ENCODE measurements at places on chromosomes 1 and 21.

DNA sequence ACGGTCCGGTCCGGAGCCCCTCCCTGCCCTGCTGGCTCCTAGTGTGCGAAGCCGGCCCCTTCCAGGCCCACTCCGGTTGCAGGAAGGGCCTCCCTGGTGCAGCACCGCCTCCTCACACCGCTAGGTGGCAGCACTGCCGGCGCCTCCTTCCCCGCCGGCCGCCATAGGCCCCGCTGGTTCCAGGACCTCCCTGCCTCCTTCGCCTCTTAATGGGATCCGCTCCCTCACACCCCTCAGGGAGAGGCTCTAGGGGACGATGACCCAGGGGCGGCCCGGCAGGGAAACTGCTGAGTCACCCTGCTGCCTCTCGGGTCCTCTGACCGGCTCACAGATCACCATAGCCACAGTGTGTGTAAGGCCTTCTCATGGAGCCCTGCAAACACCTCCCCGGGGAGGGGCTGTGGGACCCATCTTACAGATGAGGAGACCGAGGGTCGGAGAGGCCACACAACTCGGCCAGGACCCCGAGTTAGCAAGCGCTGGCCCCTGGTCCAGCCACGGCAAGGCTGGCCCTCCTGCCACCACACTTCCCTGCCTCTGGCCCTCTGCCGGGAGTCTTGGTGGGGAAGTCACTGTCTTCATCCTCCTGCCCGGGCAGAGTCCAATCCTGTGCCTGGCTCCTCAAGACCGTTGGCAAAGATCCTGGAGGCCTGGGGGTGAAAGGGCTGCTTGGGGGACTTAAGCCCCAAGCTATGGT is 1.6 kb upstream of the AJAP1 start:
- DNase-seq: peak; percentile 69

- no peak for DNase-seq
These were observed 36.7 kb upstream of the FAM163A start for GRCh38 chr1:179706339-179706941.

- no peak for DNase-seq
These were observed 342.5 kb downstream of the DISC1 start for GRCh38 chr1:231969076-231969475.

DNA sequence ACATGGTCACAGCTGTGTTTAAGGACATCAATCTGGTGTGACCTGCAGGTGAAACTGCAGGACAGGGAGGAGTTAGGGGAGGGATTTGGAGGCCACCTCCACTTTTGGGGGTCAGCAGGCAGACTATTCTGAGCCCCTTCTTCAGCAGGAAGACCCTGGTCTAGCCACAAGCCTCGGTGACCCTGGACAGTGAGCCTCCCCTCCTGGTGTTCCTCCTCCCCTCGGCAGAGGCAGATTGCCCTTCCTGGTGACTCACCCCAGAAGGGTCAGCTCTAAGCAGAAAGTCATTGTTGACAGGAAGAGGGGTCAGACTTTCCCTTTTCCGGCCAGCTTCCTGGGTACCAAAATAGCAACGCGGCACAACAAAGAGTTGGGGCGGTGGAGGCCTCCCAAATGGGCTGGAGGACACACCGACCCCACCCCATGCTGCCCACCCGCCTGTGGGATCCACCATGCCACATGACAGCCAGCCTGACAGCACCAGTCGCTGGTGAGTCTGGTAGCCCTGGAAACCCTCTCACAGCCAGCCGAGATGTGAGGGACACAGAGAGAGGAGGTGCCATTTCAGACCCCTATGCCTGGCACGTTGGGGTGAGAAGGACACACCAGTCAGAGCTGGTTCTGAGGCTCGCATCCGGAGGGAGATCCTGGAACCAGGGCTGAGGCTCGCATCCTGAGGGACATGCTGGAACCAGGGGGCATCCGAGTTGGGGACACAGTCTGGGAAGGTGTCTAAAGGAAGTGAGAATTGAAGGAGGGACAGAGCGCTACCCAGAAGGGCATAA is 14.7 kb upstream of the CSF1 start:
- peak; percentile 62 for DNase-seq

GRCh38 chr1:115454837-115455511 is 116.9 kb upstream of the NGF start:
- peak; percentile 53 for DNase-seq

GRCh38 chr1:3483801-3484444 is 29.5 kb downstream of the ARHGEF16 start:
- DNase-seq: no peak

DNA sequence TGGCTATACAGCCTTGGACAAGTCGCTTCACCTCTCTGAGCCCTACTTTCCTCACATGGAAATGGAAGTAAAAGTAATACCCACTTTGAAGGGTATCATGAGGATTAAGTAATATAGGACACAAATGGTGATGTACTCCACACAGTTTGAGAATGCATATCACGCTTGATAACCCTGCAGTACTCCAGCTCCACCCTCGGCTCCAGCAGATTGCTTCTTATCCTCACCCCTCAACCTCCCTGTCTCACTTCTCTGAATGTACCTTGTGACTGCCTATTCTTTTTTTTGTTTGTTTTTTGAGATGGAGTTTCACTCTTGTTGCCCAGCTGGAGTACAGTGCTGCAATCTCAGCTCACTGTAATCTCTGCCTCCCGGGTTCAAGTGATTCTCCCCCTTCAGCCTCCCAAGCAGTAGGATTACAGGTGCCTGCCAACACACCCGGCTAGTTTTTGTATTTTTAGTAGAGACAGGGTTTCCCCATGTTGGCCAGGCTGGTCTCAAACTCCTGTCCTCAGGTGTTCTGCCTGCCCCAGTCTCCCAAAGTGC is 55.5 kb downstream of the LDLRAD2 start:
- DNase-seq: no peak

- DNase-seq: no peak
These were observed 103.9 kb upstream of the TSPAN2 start for GRCh38 chr1:115193046-115193828.

DNA sequence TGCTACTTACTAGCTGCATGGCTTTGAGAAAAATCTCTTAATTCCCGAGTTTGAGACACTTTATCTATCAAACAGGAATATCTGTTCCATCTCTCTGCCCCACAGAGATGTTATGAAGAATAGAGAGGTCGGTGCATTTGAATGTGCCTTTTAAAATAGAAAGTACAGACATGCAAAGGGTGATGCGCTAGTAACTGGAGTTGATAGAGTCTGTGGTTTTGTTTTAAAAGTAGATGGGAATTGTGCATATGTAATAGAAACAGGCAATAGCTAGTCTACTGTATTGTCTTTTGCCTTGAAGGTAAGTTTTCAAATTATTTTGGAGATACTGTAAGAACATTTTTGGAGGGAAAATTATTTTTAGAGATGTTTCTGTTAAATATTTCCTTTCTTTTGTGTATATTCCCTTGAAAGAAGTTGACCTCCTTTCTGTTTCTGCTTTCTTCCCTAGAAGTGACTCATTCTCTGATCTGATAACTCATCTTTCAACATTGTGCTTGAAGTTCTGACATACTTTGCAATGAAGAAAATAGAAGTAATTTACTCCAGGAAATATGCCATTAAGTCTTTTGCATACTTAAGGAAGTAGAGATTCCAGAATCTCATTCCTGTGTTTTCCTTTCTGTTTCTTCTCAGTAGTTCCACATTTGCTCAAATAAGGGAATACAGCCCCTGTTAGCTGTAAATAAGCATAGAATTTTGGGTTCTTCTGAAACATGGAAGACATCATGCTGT is 151.6 kb downstream of the SDCCAG8 start:
- DNase-seq: no peak

DNA sequence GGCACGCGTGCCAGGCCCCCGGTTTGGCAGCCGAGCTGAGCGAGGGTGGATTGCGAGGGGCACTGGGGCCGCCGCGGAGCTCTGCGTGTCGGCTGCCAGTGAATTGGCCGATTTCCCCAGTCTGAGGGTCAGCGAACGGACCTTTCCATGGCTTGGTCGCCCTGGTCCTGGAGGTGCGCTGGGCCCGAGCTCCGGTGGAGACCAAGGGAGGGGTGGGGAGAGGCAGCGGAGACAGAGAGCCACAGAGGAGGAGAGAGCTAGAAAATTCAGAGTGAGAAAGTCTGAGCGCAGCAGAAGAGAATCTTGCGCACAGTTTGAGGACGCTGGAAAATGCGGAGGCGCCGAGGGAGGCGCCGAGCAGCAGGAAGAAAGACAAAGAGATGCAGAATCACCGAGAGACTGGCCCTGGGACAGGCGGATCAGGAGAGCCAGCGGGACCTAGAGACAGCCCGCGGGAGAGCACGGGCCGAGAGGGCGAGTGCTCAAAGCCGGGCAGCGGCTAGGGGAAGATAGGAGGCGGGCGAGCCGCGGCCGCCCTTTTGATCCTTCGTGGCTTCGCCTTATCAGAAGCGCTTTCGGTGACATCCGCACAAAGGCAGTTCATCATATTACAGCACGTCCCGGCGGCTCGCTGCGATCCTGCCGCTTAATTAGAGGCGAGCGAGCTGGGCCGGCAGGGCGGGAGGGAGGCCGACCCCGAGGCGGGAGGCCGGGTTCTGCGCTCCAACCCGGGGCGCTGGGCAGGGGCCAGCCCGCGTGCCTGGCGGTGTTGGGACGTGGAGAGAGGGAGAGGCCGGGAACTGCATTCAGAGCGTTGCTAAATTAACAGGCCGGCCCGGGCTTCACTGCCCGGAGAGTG is 12.7 kb downstream of the PAX7 start:
- DNase-seq: no peak

GRCh38 chr21:28418726-28419514 is 573.8 kb downstream of the LTN1 start:
- no peak for DNase-seq

DNA sequence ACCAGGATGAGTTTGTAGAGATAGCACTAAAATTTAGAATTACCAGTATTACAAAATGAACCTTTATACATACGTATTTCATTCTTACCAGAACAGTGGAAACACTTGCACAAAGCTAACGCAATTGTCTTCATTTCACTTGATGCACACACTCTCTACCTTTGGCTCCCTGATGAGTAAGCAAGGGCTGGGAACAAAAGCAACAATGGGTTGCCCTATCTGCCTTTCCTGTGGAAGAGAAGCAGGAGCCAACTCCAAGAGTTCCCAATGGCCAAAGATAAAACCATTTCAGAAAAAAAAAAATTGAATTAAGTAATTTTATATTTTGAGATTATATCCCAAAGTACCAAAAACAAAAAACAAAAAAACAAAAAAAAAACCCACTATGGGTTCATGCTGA is 344.1 kb upstream of the GREM2 start:
- DNase-seq: no peak

DNA sequence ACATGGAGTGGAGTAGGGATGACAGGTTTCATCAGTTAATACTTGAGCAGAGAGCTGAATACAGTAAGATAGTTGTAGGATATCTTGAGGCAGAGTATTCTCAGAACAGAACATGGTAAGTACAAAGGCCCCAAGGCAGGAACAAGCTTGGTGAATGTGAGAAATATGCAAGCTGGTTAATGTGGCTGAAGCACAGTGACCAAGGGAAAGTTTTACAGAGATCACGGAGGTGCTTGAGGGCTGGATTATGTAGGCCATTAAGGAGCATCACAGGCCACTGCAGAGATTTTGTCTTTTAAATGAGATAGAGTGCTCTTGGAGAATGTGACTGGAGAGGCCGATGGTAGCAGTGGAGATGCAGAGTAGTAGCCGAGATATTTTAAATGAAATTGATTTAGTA is 54.0 kb upstream of the BOLA1 start:
- no peak for DNase-seq

- no peak for DNase-seq
These were observed 1155.6 kb downstream of the AMY1C start for GRCh38 chr1:104905322-104905721.

DNA sequence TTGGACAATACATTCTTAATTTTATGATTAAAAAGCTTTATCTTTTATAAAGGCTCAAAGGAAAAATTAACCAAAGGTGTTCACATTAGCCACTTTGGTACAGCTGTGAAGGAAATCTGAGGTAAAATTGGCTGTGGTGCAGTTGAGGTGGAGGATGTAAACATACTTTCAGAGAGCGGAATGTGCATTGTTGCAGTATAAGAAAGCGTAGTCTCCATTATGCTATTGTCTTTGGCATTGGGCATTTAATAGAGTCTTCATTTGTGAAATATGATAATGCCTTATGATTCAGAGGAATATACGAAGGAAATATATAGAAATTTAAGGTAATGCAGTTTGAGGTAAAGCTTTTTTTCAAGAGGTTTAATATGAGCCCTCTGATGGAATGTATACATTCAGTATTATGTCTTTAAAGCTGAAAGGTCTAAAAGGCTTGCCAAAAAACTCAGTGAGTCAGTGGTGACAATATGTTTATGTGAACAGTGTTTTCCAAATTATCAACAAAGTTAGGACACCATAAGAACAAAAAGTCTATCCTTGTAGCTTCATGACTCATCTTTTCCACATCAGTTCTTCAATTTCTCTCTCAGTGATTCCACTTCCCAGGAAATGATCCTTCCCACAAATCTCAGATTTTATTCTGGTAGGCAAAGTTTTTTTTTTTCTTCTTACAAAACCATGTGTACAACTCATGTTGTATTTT is 26.9 kb upstream of the DDR2 start:
- no peak for DNase-seq

GRCh38 chr1:245270972-245271371 is 116.2 kb downstream of the KIF26B start:
- DNase-seq: no peak

GRCh38 chr1:155622191-155622590 is 12.2 kb downstream of the MSTO1 start:
- no peak for DNase-seq

GRCh38 chr1:239706245-239706892 is 320.0 kb downstream of the CHRM3 start:
- no peak for DNase-seq

- no peak for DNase-seq
These were observed 14.5 kb upstream of the CDC42 start for GRCh38 chr1:22038036-22038435.

- no peak for DNase-seq
These were observed 30.9 kb upstream of the NBL1 start for GRCh38 chr1:19613171-19613703.

DNA sequence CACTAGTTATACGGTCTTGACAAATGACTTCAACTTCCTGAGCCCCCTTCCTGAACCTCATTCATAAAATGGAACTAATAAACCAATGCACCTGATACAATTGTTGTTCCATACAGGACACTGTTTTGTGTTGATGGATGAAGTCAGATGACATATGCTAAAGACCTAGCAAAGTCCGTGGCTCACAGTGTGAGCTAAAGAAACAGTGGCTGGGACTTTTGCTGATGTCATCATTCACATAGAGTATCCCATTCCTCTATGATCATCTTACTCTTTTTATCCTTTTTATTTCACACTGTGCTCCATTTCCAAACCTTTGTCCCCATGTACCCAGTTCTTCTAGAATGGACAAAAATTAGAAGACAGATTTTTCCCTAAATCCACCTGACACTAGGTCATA is 83.7 kb upstream of the KAZN start:
- DNase-seq: no peak

Measured in lower lobe of right lung (tissue), 2 donors.